GM18507 (cell line): ENCODE measurements at places on chromosomes 6 and 20.

DNA sequence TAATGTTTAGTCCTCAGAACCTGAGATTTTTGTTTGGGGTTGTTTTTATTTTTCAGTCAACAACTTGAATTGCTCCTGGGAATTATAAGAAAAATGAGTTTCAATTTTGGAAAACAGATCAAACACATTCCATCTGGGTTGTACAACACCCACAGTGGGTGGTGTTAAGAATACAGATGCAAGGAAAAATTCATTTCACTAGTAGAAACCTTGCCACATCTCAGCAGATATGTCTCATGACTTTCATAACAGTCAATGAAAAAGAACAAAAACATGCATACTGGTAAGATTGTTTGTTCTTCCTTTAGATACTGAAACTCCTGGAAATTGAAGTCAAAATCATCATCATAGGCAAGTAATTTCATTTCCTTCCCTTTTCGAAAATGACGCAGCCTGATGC is 78.9 kb downstream of the MOXD1 start:
- no peak for DNase-seq

DNA sequence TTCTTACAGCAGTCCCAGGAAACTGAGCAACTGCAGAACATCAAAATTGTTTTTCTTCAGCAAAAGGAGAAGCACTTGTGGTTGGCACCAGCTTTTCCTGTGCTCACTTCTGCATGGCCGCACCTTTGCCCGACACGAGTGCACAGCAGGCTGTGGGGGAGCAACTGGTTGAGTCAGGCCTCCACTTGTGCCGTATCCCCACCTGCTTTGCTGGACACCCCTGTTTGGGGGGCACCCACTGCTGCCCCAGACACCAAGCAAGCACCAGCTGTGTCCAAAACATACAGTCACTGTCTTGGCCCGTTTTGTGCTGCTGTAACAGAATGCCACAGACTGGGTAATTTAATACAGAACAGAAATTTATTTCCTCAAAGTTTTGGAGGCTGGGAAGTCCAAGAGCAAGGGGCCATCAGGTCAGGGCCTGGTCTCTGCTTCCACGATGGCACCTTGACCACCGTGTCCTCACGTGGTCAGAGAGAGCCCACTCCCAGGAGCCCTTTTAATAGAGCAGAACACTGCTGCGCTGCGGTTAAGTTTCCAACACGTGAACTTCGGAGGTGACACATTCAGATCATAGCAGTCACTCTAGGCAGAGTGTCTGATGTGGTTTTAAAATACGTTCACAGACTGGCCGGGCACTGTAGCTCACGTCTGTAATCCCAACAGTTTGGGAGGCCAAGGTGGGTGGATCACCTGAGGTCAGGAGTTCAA is 8.7 kb upstream of the GMEB2 start:
- no peak for DNase-seq

DNA sequence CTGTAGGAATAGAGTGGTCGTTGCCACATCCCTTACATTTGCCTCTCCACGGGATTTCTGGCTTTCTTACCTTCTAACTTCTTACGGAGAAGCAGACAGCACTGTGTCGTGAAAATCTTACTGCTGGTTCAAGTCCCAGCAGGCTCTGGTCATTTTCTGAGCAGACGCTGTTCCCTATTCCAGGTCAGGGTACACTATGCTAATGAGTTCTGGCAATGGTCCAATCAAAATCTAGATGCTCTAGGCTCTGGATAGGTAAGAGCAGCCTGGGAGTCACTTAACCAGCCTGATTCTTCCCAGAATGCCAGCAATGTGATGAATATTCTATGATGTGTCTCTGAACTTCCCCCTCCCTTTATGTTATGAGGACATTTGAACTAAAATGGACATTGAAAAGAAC is at the start of gene GCM1:
Gene GCM1 (minus strand): TSS at position 158 of the 400 bp plus-strand sequence. CDS start 3,209 bp downstream, outside the sequence.
- DNase-seq = no peak

DNA sequence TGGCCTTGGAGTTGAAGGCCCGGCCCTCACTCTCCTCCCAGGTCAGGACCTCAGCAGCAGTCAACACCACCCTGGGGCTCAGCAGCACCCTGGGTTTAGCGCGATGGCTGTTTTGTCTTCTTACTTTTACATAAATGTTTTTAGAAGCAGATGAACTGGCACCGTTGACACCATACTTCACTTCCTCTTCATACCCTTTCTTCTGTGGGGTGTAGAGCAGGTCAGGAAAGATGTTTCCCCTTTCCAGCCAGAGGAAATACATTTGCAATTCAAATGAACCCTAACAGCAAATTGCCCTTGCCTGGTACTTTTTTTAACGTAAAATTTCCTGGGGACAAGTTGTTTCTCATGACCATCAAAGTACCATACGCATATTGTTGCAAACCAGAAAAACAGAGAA is 54.7 kb upstream of the SNX9 start:
- DNase-seq = no peak

GRCh38 chr6:143744551-143745165 is 66.9 kb downstream of the PHACTR2 start:
- DNase-seq = no peak

- no peak for DNase-seq
Measured at GRCh38 chr6:31736768-31737314, 511 bp upstream of the CLIC1 start.

DNA sequence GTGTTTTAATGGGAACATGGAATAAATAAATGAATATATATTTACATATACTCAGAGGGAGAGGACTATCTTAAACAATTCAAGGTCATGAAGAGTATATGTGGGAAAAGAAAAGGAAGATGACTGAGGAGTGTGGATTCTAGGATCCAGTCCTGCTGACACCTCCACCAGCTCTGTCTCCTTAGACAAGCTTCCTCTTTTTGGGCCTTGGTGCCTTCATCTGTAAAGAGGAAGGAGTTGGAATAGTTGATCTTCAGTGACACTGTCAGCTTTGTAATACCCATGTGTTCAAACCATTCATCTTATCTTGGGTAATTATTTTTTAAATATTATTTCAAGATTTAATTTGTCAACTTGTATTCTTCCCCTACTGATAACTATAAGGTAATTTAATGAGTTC is 338.0 kb downstream of the ADGRB3 start:
- DNase-seq = no peak

GRCh38 chr20:50496773-50497385 is 13.3 kb upstream of the PTPN1 start:
- DNase-seq = no peak

DNA sequence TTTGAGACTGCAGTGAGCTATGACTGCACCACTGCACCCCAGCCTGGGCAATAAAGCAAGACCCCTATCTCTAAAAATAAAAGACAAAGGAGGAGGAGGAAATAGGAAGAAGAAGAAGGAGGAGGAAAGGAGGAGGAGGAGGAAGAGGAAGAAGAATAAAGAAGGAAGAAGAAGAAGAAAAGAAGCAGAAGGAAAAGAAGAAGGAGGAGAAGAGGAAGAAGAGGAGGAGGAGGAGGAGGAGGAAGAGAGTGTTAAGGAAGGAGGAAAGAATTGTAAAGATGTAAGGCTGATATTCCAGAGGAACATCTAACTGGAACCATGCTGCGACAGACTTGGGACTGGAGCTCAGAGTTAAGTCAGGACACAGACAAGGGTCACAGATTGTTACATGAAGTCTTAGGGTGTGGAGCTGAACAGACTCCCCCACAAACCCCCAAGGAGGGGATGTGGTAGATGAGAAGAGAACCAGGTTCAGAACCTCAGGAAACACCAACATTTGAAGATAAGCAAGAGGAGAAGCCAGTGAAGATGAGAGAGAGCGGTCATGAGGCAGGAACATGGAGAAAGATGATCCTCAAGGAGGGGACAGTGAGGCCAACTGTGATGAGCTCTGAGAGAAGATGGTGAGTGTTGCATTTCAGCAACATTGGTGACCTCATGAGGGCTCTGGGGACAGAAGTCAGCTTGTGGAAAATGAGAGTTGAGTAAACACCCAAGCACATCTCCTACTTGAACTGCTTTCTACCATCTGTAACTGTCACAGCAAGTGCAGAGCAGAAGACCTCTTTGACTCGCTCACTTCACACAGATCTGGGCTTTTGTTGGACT is 118.2 kb downstream of the CD164 start:
- no peak for DNase-seq

DNA sequence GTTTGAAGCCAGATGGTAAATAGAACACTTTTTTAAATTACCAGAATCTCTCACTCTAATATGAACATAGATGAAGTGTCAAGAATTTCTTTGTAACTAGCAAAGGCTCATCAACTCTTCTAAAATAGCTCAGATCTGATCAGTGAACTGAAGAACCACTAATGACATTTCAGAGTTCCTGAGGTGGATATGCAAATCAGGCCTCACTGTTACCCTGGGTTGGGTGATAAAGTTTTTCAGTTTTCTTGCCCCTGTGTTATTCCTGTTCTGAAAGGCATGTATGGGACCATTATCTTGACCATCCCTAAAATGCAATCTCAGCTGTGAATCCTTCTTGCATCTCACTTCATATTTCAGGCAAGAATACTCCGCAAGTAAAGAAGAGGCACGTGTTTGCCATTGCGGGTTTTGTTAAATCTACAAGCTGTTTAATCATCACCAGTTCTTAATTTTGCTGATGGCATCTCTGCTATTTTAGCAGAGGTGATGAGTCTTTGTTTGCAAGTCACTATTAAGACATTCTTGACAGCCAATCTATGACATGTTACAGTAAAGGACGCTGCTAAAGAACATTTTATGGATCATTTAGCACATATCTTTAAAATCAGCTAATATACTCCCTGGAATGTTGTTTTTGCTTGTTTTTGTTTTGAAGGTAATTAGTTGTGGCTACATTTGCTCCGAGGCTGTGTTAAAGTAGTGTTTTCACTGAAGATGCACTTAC is 47.9 kb downstream of the KHDC1L start:
- DNase-seq = no peak

GRCh38 chr20:33443006-33443511 is 504 bp downstream of the SNTA1 start:
- no peak for DNase-seq

- no peak for DNase-seq
Measured at GRCh38 chr6:127298475-127298874, 31.8 kb downstream of the RNF146 start.

GRCh38 chr6:28922004-28922820 is 1.6 kb downstream of the TRIM27 start:
- DNase-seq = no peak

GRCh38 chr20:63940071-63940471 is 16.1 kb downstream of the UCKL1 start:
- no peak for DNase-seq

GRCh38 chr6:106076139-106076538 is 10.0 kb upstream of the PRDM1 start:
- DNase-seq = no peak

GRCh38 chr6:140044626-140045025 is 670.2 kb upstream of the CITED2 start:
- no peak for DNase-seq

GRCh38 chr20:62567246-62568044 is 74.9 kb upstream of the SLCO4A1 start:
- DNase-seq = no peak

DNA sequence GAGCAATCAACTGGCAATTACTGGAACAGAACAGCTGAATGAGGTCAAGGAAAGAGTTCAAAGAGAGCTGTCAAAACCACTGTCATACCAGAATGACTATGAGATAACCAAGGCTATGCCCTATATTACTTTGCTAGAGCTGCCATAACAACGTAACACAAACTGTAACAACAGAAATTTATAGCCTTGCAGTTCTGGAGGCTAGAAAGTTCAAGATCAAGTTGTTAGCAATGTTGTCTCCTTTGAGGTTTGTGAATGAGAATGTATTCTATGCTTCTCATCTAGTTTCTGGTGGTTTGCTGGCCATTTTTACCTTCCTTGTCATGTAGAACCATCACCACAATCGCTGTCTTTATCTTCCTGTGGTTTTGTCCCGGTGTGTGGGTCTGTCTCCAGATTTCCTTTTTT is 1323.0 kb upstream of the GJE1 start:
- no peak for DNase-seq

GRCh38 chr20:1533059-1533458 is 24.4 kb downstream of the SIRPD start:
- no peak for DNase-seq

DNA sequence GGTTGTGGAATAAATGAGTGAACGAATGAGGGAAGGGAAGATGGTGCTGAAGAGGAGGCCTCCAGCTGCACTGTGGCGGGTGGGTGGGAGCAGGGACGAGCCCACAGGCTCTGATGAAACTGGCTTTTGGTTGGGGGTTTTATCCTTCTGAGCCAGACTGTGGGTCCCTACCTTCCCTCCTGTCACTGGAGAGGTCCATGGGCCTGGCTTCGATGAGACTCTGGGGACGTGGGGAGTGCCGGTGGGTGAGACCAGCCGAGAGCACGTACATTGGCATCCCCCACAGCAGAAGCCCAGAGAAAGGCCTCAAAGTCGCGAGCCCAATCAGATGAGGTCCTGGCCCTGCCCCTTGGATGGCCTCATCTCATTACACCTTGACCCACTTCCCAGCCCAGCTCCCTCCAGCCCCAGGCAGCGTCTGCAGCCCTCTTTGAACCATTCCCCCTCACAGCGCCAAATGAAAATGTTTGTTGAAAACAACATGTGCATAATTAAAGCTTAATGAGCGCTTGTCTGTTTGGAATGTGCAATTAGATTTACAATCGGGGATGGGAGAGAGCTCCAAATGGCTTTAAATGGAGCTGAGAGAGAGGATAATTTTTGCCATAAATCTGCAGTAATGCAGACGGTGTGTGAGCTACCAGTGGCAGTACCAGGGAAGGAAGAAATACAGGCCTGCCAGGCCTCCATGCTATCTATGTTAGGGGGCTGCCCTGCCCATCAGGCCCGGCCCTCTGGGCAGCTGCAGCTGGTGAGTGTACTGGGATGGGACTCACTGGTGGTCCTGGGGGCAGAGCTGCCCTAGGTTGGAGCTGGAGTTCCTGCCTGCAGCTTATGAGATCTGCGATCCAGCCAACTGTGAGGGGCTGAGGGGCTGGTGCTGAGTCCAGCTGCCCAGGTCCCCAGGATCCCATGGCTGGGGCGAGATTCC is 47.2 kb downstream of the TOX2 start:
- no peak for DNase-seq

DNA sequence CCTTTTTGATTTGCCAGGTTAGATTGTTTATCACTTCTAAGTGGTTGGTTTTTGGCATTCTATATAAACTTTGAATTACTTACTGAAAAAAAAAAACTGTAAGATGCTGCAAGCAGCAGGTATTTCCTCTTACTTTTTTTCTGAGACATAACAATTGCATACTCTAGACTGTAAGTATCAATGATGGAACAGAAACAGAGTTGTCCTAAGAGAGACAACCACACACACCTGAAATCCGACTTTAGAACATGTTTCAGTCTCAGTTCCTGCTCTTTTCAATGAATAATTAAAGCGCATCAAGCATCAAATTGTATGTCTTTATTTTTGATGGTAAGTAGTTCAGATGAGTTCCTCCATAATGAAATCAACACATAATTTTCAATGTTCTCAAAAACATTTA is 105.3 kb upstream of the KHDRBS2 start:
- no peak for DNase-seq

DNA sequence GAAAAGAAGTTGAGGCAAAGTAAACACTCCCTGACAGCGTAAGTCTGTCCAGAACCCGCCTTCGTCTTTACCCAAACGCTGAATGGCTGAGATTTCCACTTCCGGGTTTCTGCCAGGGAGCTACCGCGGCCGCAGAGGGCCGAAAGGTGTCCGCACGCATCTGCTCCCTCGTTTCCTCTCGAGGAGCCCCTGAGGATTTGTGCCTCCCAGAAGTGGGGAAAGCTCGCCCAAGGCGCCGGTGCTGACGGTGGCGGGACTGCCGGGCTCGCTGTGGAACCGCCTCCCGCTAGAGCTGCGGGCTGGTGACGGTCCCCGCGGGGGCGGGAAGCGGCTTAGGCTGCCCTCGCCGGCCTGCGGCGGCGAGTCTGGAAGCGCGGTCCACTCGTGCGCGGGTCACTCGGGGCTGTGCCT is 1760.2 kb upstream of the DEFB115 start:
- peak; percentile 7 for DNase-seq
